ENCODE measurements at places on chromosomes 2 and 18.

DNA sequence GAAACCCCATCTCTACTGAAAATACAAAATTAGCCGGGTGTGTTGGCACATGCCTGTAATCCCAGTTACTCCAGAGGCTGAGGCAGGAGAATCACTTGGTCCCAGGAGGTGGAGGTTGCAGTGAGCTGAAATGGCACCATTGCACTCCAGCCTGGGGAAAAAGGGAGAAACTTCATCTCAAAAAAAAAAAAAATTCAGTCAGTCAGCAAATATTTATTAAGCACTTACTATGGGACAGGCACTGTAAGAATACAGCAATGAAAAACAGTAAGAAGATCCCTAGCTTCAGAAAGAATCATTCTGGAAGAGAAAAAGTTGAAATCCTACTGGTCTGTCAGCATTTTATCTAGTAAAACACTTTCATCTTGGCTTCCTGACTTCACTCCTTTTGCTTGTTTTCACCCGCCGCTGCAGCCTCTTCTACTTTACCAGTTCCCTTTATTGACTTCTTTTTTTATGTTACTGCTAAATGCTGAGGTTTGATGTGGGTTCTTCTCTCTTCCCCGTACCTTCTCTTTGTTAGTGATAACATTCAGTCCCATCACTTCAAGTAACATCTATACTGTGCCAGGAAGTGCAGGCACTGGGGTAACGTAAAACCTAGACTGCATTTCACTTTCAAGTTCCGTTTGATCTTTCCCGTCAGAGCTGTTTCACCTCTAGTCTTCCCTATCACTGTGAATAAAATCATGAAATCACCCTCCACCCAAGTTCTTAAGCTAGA lies 10.8 kb upstream of the TAF4B start:
- DNase-seq = no peak

- DNase-seq = no peak
Measured at GRCh38 chr18:46266473-46266872, 162.3 kb downstream of the HAUS1 start.

- DNase-seq = no peak
Measured at GRCh38 chr18:10951631-10952544, 197.5 kb downstream of the PIEZO2 start.

DNA sequence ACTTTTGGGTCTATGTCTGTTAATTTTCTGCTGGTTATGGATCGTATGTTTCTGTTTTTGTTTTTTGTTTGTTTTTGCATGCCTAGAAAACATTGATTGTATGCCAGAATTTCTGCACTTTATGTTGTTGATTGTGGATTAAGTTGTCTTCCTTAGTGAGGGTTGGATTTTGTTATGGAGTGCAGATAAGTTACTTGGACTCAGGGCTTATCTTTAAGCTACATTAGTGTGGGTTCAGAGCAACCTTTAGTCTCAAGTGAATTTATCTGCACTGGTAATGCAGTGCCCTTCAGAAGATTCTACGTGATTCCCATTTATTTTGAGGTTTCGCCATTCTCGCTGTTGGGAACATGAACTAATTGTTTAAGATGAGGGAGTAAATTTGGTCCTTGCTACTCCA lies 32.9 kb downstream of the UBR3 start:
- DNase-seq = no peak

GRCh38 chr18:77124452-77124922 lies 8.1 kb downstream of the MBP start:
- no peak for DNase-seq

DNA sequence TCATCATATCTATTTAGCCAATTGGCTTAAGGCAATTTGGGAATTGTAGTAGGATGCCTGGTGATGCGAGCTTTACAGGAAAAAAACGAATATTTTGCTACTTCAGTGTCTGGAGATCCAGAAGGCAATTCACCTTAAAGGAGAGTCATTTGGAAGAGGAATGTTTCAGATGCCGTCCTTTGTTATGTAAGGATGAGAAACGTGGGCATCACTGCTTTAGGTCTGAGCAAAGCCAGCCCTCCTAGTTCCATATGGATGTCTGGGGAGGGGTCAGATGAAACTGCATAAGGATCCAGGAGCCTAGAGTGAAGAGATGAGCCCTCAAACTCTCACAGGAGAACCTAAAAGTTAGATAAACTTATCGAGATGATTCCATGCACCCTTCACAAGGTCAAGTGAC lies 30.9 kb upstream of the DOCK10 start:
- DNase-seq = no peak

GRCh38 chr2:134943540-134943939 lies 24.9 kb downstream of the CCNT2 start:
- no peak for DNase-seq

DNA sequence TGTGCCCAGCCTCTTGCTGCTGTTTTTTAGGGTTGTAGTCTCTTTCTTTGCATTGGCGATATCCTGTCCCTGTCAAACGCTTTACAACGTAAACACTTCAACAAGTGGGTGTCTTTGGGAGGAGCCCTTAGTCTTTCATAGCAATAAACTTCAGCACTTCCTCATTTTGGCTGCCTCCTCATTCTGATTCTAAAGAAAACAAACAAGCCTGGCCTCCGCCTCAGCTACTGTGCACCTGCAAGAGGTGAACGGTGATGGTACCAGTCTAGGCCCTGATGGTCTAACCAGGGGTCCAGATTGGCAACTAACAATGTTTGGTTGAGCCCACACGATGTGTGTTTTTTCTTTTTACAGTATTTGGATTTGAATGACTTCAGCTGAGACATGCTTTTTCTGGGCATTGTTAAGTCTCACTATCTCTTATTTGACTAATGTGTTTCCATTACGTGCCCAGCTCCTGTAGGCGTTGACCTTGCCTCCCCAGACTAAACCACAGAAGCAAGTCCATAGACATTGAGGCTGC lies 53.2 kb upstream of the CUL3 start:
- DNase-seq = no peak

GRCh38 chr2:218292048-218293014 lies at the start of gene TMBIM1:
TSS of gene TMBIM1 (minus strand) at chr2:218292503. CDS start at chr2:218282141, 10,362 bp downstream.
- DNase-seq = no peak

- no peak for DNase-seq
Measured at GRCh38 chr2:106175086-106175850, 18.8 kb downstream of the UXS1 start.

DNA sequence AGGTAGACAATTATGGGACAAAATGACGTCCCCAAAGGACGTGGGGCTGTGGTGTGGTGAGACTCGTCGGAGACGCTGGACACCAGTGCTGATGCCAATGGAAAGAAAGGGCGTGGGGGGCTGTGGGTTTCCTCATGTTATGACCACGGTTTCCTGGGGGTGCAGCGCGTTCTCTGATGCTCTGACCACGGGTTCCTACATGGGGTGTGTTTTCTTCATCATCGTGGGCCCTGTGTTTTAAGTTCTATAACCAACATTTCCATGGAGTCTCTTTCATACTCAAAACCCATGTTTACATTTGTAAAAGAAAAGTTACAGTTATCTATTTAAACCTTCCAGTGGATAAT lies 141.6 kb downstream of the RTP5 start:
- no peak for DNase-seq

DNA sequence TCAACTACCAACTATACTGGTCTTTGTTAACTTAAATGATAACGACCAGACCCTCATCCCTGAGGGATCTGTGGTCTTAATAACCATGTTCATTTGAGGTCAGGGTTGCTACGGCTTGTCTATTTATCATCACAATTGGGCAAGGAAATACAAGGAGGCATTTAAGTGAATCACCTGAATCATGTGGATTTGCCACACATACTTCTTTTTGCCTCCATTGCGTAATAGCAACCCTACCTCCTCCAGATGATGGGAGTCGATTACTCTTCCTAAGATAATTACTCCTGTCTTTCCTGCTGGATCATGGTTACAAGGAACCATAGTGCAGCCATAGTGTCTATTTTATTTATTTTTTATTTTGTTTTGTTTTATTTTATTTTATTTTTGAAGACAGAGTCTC lies 42.2 kb downstream of the TAF4B start:
- DNase-seq = no peak

DNA sequence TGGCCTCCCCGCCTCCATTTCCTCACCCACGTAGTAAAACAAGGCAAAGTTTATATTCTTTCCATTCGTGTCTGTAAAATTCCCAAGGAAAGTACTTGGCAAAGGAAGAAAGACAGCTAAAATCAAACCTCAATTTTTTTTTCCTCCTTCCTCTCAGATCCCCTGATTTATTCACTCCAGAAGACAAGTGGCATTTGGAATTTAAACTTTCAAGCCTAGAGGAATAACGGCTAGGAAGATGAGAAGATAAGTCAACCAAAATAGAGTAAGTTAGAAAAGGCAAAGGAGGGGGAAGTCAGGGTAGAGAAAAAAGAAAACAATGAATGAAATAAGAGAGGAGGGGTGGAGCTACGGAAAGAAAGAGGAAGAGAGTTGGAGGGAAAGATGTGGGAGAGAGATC lies 198.9 kb upstream of the PIK3C3 start:
- DNase-seq = no peak

DNA sequence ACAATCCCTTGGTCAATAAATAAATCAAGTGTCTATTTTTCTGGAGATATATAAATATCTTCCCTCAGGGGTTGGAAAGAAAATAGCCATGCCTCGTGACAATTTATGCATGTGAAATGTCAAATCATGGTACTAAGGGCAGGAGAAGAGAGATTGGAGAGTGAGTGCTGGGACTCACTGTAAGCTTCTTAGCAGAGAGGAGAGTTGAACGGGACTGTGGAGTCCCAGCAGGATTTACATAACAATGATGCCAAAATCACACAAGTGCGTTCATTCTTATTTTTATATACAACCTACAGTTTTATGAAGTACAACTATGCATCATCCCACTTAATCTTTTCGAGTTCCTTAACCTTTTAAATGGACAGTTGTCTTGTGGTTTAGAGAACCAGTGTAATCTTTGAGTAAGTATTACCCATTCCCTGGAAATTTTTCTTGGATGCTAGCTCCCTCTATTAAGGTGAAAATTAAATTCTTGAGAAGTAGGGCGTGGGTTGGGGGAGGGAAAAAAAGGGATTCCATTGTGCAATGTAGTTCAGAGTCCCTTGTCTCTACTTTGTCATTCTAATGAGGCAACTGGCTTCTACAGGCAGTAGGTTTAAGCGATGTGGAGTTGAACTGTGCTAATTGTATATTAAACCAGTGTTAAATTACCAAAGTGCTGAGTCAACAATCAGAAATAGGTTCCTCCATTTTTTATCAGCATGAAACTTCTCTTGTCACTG lies 143.6 kb upstream of the EPHA4 start:
- DNase-seq = no peak

DNA sequence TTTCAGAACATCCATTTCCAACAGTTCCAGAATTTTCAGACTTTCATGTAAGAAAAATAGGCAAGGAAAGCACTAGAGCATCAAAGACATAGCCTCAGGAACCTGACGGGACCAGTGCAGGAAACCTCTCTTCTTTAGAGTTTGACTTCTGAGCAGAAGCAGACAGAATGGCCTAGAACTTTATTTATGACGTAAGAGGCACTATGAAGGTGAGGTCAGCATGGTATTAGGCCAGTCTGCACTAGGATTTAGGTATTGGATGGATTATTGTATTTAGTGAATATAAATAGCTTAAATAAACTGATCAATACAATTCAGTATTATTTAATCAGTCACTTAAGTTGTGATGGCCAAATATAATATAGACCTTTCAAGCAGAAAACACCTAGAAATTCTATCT lies 117.6 kb downstream of the CYRIA start:
- no peak for DNase-seq
